ENCODE measurements at places on chromosomes 11 and 22.

- DNase-seq = no peak
Measured at GRCh38 chr11:119339589-119340334, 921 bp downstream of the C1QTNF5 start.

DNA sequence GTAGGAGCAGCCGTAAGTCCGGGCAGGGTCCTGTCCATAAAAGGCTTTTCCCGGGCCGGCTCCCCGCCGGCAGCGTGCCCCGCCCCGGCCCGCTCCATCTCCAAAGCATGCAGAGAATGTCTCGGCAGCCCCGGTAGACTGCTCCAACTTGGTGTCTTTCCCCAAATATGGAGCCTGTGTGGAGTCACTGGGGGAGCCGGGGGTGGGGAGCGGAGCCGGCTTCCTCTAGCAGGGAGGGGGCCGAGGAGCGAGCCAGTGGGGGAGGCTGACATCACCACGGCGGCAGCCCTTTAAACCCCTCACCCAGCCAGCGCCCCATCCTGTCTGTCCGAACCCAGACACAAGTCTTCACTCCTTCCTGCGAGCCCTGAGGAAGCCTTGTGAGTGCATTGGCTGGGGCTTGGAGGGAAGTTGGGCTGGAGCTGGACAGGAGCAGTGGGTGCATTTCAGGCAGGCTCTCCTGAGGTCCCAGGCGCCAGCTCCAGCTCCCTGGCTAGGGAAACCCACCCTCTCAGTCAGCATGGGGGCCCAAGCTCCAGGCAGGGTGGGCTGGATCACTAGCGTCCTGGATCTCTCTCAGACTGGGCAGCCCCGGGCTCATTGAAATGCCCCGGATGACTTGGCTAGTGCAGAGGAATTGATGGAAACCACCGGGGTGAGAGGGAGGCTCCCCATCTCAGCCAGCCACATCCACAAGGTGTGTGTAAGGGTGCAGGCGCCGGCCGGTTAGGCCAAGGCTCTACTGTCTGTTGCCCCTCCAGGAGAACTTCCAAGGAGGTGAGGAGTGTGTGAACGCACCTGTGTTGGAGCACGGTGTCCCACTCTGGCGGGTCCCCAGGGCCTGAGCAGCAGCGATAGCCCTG lies at the start of gene TAGLN:
Gene TAGLN (plus strand): TSS at position 318 of the 863 bp plus-strand sequence. CDS start 3,644 bp downstream, outside the sequence.
- DNase-seq = no peak

DNA sequence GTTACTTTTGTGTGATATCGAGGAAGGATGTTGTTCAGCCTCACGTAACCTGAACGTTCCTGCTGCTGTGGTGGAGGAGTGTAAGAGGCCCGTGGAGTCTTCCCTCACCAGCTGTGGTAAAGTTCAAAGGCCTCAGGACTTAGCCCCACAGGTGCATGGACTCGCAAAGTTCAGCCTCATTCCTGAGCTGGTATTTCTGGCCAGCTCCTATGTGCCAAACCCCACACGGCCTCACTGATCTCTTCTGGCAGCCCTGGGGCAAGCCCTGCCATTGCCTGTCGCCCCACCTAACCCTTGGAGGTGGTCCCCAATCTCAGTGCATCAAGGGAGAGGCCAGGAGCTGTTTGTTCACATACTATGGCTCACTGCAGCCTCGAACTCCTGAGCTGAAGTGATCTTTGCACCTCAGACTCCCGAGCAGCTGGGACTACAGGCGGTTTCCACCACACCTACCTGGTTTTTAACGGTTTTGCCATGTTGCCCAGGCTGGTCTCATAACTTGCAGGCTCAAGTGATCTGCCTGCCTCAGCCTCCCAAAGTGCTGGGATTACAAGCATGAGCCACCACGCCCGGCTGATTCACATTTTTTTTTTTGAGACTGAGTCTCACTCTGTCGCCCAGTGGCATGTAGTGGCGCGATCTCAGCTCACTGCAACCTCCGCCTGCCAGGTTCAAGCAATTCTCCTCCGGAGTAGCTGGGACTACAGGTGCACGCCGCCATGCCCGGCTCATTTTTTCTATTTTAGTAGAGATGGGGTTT lies 2.2 kb downstream of the PHRF1 start:
- DNase-seq = no peak

GRCh38 chr11:117711331-117711730 lies 85.7 kb downstream of the DSCAML1 start:
- DNase-seq = no peak

DNA sequence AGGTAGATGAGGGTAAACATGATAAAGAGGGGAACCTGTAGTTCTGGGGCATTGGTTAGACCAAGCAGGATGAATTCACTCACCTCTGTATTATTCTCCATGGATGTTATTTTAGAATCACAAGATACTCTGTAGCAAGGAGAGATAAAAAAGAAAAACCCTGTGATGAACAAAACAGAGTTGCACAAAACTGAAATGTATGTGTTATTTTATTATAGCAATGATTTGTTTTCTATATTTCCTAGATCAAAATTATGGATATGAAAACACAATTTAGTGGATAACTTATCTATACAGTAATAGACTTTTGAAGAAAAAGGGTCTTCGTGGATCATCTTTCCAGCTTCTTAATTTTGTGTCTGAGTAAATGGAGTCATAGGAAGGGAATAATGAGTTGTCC lies at the start of gene OR5B17:
Gene OR5B17 (minus strand): TSS at position 101 of the 400 bp plus-strand sequence. CDS start 0 bp downstream, at position 101.
- DNase-seq = no peak

All from stimulated activated CD4-positive, alpha-beta T cell treated with anti-CD3 and anti-CD28 coated beads, Interleukin-2, amount 100 ng/mL, for 48 hours (primary cell).